Fibroblast of villous mesenchyme (primary cell): ENCODE measurements at places on chromosomes 11 and 22.

GRCh38 chr11:38131535-38131934 lies 1533.5 kb upstream of the RAG2 start:
- DNase-seq = no peak

DNA sequence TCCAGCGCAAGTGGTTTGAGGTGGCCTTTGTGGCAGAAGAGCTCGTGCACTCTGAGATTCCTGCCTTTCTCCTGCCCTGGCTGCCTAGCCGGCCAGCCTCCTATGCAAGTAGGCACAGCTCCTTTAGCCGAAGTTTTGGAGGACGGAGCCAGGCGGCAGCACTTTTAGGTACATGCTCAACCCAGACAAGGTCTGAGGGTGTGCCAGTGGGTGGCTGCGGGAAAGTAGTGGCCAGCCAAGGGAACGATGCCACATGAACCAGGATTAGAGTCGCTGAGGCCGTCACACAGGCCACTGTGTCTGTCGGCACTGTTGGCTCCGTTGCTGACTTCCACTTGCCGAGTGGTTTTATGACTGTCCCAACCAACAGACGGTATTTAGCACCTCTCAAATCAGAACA lies 64.8 kb upstream of the YWHAH start:
- DNase-seq = no peak

- no peak for DNase-seq
Measured at GRCh38 chr22:29755889-29756288, 10.9 kb downstream of the ZMAT5 start.

- DNase-seq = peak; percentile 50
Measured at GRCh38 chr22:29604076-29604360, 585 bp downstream of the NF2 start.

DNA sequence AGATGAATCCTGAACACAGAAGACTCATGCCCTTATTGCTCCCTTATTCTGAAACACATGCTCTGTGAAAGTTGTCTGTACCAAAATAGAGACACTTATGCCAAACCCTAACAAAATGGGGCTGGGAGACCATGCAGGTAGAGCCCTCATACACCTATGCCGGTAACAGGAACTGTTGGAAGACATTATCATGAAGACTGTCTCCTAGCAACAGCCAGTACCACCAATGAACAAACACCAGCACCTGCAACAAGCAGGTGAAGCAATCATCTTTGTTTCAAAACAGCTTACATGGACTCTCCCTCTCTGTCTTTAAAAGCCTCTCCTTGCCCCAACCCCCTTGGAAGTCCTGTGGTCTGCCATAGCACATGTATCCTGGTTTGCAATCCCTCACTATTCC lies 17.2 kb downstream of the SLC5A4 start:
- DNase-seq = no peak
